ENCODE measurements at places on chromosomes 11 and 22. TPM values are rescaled to one million over a fixed set of nuclear protein-coding genes. Genes with fewer than 3 reads are reported as not detected.

DNA sequence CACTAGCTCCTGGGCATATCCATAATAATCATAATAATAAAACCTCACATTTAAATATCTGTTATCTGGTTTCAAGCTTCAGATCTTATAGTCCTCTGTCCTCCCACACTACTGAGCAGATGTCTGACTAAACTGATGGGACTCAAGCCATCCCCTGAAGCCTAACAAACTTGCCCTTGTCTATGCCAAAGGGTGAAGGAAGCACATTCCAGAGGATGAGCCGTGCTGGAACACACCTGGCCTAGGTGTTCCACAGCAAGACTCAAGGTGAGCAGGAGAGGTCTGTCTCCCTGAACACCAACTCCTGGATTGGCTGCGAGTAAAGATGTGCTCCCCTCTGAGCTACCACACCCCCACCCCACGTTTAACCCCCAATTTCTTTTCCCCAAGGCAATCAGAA lies 14.7 kb downstream of the SCUBE2 start:
- H3K27ac ChIP-seq = no peak overlapping the region
- H3K36me3 ChIP-seq = no peaks in the 10 kb centered on the region
- no peak overlapping the region for H3K4me3 ChIP-seq
- DNase-seq = no peak

GRCh38 chr11:33005175-33005574 lies 10.5 kb upstream of the DEPDC7 start:
- no peak overlapping the region for H3K4me3 ChIP-seq
- H3K27me3 ChIP-seq = no peaks in the 10 kb centered on the region
- no peak for DNase-seq
- H3K36me3 ChIP-seq = no peaks in the 10 kb centered on the region
- no peaks in the 10 kb centered on the region for H3K4me1 ChIP-seq

DRICH1 gene
- 0.54 TPM for polyA plus RNA-seq

GRCh38 chr11:65817835-65818680 lies 15.7 kb upstream of the SNX32 start:
- peaks cover 3% of the 10 kb centered on the region for H3K4me1 ChIP-seq
- H3K27me3 ChIP-seq = no peaks in the 10 kb centered on the region
- peak overlapping the region; percentile 86 for H3K27ac ChIP-seq
- peak; percentile 93 for DNase-seq

MUC6 gene
- not detected for polyA plus RNA-seq

DNA sequence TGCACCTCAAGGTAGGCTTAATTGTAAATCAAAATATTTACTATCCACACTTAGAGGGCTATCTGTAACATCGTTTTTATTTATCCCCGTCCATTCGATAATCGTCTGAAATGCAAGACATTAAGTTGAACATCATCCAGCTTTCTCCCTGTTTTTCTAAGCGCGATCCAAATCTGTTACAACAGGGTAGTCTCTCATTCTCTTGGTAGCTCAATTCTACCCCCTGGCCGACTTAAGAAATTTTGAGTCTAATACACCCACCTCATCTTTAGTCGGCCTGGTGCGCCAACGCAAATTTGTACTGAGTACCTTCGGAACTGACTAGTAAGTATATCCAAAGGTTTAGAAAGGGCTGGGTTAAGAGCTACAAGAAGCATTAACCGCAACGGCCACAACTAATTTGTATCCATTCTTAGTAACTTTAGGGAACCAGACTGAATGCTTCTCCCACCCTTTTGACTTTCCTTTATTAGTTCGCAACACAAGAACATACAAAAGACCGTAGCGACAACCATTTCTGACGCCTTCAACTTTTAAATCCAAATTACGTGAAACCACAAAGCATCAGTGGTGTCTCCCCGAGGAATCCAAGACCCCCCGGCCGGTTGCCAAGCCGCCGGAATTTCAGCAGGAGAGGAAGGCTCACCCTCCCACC lies 1.0 kb upstream of the ZNF143 start:
- no peaks in the 10 kb centered on the region for H3K27me3 ChIP-seq
- H3K36me3 ChIP-seq = peaks cover 2% of the 10 kb centered on the region
- H3K4me3 ChIP-seq = peak overlapping the region; percentile 63
- H3K27ac ChIP-seq = peak overlapping the region; percentile 89

- H3K4me1 ChIP-seq = no peaks in the 10 kb centered on the region
- DNase-seq = no peak
- H3K27me3 ChIP-seq = no peaks in the 10 kb centered on the region
Observed at GRCh38 chr11:86747801-86748200, 52.5 kb upstream of the PRSS23 start.

RBMXL2 gene
- not detected for polyA plus RNA-seq

- DNase-seq = no peak
- no peak overlapping the region for H3K4me3 ChIP-seq
- no peaks in the 10 kb centered on the region for H3K36me3 ChIP-seq
- H3K27ac ChIP-seq = no peak overlapping the region
- H3K4me1 ChIP-seq = no peaks in the 10 kb centered on the region
- no peaks in the 10 kb centered on the region for H3K27me3 ChIP-seq
Observed at GRCh38 chr11:55263081-55263480, 1.1 kb downstream of the TRIM48 start.

DNA sequence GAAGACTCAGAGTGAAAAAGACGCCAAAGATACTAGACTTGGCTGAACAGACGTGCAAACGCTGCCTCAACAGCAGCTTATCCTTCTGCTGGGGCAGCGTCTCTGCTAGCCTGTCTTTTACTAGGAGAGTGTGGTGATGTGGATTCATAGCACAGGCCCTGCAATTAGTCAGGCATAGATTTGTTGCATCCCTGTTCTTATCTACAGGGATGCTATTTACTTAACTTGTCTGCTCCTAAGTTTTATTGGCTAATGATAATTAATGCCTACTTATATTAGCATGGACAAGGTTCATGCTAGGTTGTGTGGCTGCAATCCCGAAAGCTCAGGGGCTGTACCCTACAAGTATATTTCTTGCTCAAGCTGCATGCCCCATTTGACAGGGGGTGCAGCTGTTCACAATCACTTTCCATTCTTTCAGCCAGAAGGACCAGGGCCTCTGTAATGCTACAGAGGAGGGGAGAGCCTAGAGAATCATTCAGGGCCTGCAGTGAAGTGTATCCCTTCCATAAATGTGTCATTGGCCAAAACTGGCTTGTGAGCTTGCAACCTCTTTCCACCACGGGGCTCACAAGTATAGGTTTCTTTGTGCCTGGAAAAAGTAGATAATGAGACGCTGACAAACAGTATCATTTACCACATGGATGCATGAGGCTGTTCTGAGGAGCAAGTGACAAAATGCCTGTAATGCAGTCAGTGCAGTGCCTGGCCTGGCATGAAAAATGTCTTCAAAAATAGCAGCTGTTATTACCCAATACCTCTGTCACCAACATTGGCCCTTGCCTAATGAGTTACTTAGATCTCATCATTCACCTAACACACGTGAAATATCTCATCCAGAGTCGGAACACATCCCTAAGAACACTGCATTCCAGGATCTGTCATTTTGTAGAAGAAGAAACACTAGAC lies 685.8 kb upstream of the API5 start:
- no peaks in the 10 kb centered on the region for H3K27me3 ChIP-seq
- H3K36me3 ChIP-seq = no peaks in the 10 kb centered on the region
- no peaks in the 10 kb centered on the region for H3K4me1 ChIP-seq
- no peak overlapping the region for H3K4me3 ChIP-seq
- peak; percentile 9 for DNase-seq
- H3K27ac ChIP-seq = no peak overlapping the region
